ELF-1 (cell line): ENCODE measurements at places on chromosomes 4 and X.

DNA sequence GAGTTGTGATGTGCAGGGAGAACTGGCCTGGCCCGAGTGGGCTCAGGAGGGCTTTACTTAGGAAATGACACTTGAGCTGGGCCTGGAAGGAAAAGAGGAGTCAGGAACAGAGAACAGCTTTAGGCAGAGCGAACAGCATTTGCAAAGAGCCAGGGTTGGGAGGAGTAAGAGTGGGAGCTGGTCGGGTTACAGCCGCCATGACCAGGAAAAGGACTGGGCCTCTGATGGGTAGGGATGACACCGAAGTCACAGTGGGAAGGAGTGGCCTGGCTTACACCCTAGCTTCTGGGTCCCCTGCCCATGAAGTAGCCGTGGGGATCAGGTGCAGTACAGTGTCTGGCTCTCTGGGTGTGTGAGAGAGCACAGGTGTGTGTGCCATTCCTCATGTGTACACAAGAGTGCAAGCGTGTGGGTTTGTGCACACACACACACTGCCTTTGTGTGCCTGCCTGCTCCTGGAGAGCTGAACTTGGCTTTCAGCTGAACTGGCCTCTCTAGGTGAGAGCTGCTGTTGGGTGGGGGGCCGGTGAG lies 31.6 kb downstream of the TRMT44 start:
- no peak for DNase-seq

- no peak for DNase-seq
Observed at GRCh38 chr4:10144479-10144878, 27.9 kb upstream of the WDR1 start.

GRCh38 chr4:154231806-154232478 lies 259.7 kb downstream of the DCHS2 start:
- DNase-seq, result no peak

DNA sequence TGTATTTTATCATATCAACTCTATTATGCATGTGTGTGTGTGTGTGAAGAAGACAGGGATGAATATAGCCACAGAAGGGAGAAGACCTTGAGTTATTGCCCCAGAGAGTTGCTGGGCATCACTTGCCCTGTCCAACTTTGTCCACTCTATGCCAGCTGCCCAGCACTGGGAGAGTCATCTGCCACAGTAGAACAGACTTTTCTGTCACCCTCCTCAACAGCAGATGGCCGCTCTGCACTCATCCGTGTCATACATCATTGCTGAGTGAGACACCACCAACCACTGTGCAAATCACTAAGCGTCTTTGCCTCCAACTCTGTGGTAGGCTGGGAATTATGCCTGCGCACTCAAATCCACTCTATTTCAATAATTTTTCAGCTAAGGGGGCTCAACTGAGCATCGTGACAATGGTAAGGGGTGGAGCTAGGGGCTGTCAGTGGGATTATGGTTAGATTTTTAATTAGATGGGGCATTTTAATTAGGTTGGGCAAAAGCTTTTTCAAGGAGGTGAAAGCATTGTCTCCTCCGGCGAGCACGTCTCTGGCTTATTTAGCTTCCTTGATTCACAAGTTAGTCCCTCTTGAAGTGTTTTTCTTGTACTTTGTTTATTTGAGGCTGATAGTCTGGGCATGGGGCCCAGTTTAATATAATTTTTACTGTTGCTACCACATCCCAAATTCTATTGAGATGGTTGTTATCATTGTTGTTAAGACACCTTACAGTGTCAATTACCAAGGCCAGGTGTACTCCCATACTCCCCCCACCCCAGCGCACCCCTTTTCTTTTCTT lies 100.1 kb upstream of the KLF3 start:
- no peak for DNase-seq

GRCh38 chr4:1231637-1232360 lies 17.1 kb downstream of the CTBP1 start:
- DNase-seq, result no peak

- DNase-seq, result peak; percentile 87
Observed at GRCh38 chr4:137531986-137532868, at the start of gene PCDH18. PCDH18 (minus strand) TSS chr4:137532494; CDS start chr4:137532088, 406 bp downstream.

- no peak for DNase-seq
Observed at GRCh38 chr4:178081896-178082295, 639.7 kb upstream of the AGA start.

GRCh38 chr4:184936071-184936470 lies 82.2 kb upstream of the HELT start:
- DNase-seq, result no peak

DNA sequence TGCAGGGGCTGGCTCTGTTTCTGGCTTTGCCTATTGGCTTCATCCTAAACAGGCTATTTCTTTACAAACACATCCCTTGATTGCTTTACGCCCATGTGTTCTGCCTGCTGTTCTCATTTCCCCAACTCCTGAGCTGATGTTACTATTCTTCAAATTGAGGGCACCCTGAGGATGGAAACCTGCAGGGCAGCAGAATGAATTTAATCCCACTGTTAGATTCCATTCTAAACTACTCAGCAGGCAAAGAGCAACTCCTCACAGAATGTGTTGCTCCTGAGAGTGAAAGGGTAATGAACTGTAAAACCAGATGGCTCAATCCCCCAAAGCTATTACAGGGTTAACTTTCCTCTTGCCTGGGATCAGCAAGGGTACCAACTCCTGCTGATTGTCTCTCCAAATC lies 75.7 kb downstream of the ANKRD50 start:
- DNase-seq, result peak; percentile 64

- no peak for DNase-seq
Observed at GRCh38 chrX:129718676-129719075, 20.1 kb upstream of the XPNPEP2 start.

DNA sequence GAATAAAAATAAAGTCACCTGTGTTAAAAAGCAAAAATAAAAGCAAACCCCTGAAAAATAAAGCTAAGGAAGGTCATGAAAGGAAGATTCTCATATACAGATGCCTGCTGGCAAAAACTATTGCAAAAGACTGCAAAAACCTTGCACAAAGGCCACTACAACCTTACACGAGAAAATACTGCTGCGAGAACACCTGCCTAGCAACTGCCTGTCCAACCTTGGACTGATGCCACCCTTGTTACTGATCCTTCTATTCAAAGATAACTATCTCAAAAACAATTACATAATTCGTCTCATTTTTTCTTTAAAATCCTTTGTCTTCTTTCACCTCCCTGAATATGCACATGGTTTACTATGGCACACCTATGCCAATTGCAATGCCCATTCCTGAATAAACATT lies 49.6 kb downstream of the SLC2A9 start:
- DNase-seq, result no peak

GRCh38 chr4:120753854-120754253 lies 168.7 kb downstream of the PRDM5 start:
- DNase-seq, result no peak

GRCh38 chr4:123924536-123924935 lies 527.9 kb downstream of the SPRY1 start:
- no peak for DNase-seq

DNA sequence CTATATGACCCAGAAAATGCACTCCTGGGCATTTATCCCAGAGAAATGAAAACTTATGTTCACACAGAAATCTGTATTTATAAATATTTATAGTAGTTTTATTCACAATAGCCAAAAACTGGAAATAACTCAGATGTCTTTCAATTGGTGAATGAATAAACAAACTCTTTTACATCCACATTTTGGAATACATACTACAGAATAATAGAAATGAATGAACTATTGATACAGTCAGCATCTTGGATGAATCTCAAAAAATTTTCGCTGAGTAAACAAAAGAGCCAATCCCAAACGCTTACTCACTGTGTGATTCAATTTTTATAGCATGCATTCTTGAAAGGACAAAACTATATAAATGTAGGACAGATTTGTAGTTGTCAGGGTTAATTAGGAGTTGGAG lies 75.1 kb upstream of the HTR2C start:
- no peak for DNase-seq

DNA sequence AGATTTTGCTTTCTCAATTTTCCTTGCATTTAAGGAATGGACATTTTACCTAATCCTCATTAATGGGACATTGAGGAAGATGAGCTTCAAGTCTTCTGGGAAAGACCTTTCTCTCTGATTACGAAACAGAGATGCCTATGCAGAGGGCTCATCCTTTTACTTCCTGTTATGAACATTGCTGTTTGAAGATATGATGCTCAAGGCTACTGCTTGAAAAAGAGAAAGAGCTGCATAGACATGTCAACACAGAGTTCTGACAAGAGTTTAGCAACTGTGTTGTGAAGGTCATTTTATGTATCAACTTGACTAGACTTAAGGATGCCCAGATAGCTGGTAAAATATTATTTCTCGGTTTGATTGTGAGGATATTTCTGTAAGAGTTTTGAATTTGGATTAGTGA lies 13.8 kb upstream of the GNPDA2 start:
- no peak for DNase-seq

DNA sequence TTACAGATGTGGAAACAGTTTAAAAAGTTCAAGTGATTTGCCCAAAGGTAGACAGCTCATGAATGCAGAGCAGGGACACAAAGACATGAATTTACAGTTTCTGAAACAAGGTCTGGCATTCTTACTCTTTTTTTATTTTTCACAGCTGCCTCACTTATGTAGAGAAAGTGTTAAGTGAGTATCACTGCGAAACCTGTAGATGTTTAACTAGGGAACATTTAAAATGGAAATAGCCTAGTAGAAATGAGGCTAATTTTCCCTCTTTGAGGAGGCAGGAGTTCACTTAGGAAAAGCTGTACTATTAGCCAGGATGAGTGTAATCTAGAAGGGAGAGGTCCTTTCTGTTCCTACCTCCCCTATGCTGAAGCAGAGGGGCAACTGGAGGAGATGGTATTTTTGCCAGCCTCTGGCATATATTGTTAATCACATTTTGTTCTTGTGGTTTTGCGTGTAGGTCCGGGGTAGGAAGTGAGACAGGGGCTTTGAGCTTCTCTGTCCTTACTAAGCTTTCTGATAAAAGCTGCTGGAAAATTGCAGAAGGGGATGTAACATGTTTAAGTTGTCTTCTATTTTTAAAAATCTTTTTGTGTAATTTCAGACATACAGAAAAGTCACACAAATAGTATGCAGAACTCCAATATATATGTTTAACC lies 492.8 kb upstream of the NR3C2 start:
- no peak for DNase-seq

GRCh38 chr4:184215709-184216328 lies 1.9 kb downstream of the ENPP6 start:
- DNase-seq, result no peak

DNA sequence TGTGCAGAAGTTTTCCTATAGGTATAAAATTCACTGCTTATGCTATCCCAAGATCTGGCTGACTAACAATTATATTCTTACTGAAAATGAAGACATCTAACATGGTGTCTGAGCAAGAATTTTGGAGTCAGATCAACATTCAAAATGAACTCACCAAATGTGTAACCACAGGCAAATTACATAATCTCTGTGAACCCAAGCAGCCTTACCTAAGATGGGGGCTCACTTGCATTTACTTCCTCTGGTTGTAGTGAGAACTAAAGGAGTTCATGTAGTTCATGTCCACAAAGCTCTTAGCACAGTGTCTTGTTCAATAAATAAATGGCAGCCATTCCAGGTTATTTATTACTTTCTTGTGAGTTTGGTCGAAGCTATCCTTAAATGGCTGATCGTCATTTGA lies 163.9 kb upstream of the LCORL start:
- DNase-seq, result no peak

DNA sequence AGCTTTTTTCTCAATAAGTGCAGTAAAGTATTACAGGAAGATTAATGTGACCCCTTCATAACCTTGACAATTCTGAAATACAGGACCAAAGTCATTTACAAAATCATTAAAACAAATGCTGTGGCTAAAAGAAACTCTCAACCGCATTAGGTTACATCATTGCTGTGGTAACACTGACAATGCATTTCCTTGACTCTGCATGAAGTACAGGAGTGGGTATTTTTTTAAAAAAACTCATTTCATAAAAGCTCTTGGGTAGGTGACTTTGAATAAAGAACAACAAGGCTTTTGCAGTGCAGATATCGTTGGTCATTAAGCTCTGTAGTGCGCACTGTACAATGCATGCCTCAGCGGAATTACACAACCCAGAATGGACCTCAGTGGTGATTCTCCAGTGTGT lies 23.4 kb upstream of the XK start:
- no peak for DNase-seq

DNA sequence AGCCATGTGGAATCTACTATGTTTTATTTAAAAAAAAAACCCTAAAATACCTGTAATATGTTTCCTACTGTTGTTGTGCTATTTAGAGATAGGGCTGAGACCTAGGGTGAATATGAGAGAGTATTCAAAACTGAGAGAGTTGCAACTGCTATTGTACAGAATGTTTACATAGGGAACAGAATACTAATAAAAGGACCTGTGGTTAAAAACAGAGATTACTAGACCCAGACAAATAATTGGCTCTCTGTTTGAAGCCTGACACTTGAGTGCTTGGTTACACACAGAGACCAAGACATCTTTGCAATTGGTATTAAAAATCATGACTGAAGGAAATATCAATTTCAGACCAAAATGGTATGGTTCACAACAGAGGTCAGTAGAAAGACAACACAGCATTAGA lies 278.9 kb upstream of the GIMD1 start:
- no peak for DNase-seq

- no peak for DNase-seq
Observed at GRCh38 chr4:57059890-57060716, 50.1 kb downstream of the IGFBP7 start.

- no peak for DNase-seq
Observed at GRCh38 chr4:147640331-147640730, 23.1 kb downstream of the TMEM184C start.

- peak; percentile 47 for DNase-seq
Observed at GRCh38 chrX:132622130-132622529, 133.3 kb upstream of the MBNL3 start.

GRCh38 chrX:22141047-22141730 lies 109.1 kb downstream of the PHEX start:
- DNase-seq, result no peak

DNA sequence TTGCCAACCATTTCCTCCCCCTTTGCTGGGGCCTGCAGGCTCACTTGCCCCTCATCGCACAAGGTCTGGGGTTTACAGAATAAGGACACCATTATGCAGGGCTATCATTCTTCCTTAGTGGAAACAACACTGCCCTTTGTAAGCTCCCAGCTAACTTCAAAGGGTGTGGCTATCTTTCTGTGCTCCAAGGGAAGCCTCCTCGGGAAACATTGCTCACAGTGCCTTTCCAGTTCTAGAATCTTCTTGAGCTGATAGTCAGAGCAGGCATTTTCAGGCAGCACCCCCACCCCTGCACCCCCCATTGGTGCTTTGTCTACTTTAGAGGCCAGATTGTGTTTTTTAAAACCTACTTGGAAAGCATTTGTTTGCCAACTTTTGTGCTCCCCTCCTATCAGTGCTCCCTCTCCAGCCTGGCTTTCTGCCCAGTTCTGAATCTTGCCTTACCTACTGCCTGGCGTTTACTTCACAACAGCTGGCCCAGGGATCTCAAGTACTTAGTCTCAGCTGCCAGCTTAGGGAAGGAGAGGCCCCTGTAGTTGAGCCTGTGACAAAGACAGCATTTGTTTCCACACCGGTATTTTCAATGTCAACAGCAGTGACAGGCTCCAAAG lies 53.5 kb downstream of the PLAC1 start:
- DNase-seq, result no peak
